Cardiac muscle cell (in vitro differentiated cells and primary cell): ENCODE measurements at places on chromosomes 3 and 15. TPM values are rescaled to one million over a fixed set of nuclear protein-coding genes. Genes with fewer than 3 reads are reported as not detected.

The PRR20G gene
- not detected in 2 replicates for total RNA-seq

The BOC gene
- 14.1 and 18.1 TPM in 2 replicates for total RNA-seq

The WNT7A gene
- not detected in 2 replicates for total RNA-seq

The LPP gene
- 31.6 and 45.2 TPM in 2 replicates for total RNA-seq

The BCHE gene
- 6.3 and 11.1 TPM in 2 replicates for total RNA-seq

The RTP4 gene
- total RNA-seq: not detected in 2 replicates

The CTXND1 gene
- 0.07 and 0.09 TPM in 2 replicates for total RNA-seq

The NR2C2 gene
- total RNA-seq: 19.9 and 26.5 TPM in 2 replicates

The SPINK8 gene
- not detected in 2 replicates for total RNA-seq

The LINGO1 gene
- total RNA-seq: 21.8 and 31.8 TPM in 2 replicates

The OR5K2 gene
- total RNA-seq: not detected in 2 replicates

The DUOXA2 gene
- not detected in 2 replicates for total RNA-seq

The GOLGA8O gene
- total RNA-seq: 1.4 and 6.5 TPM in 2 replicates

The EID1 gene
- total RNA-seq: 355 and 409 TPM in 2 replicates

The PRSS50 gene
- 3.2 and 4.1 TPM in 2 replicates for total RNA-seq

The P2RY13 gene
- not detected in 2 replicates for total RNA-seq

The UPK1B gene
- 1.0 TPM in 1 of 2 replicates, not detected in the other for total RNA-seq

The ZNF620 gene
- 7.5 and 8.8 TPM in 2 replicates for total RNA-seq

The FAM43A gene
- 11.9 and 18.3 TPM in 2 replicates for total RNA-seq

The CACNA2D3 gene
- total RNA-seq: 0.11 and 0.45 TPM in 2 replicates

The TP63 gene
- not detected in 2 replicates for total RNA-seq

The DISP2 gene
- total RNA-seq: 0.15 and 0.21 TPM in 2 replicates

The SLCO2A1 gene
- 0.49 and 5.1 TPM in 2 replicates for total RNA-seq

The TICRR gene
- 3.8 and 11.0 TPM in 2 replicates for total RNA-seq

The ACTRT3 gene
- 1.7 TPM in 2 replicates for total RNA-seq

The HMG20A gene
- 45.6 and 59.3 TPM in 2 replicates for total RNA-seq

The PIERCE2 gene
- 7.7 and 8.6 TPM in 2 replicates for total RNA-seq
